ENCODE measurements at places on chromosomes 2 and 18. TPM values are rescaled to one million over a fixed set of nuclear protein-coding genes. Genes with fewer than 3 reads are reported as not detected.

The SERPINB3 gene
- 1.3 TPM for total RNA-seq

DNA sequence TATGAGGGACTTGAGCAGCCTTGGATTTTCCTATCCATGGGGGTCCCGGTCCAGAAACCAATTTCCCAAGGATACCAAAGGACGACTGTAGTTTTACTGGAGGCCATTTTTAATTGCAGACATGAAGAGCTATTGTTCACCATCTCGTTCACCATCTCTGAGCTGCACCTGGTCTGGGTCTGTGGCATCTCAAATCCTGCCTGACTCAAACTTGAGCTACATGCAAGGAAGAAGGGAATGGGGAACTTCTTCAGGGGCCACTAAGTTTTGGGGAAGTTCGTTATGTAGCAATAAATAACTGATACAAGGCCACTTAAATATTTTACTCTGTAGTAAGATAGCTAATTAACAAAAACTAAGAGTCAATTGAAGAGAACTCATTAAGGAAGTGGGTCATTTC, 2.1 kb upstream of the SMCHD1 start:
- DNase-seq = no peak

The GPAT2 gene
- 2.8 TPM for total RNA-seq

DNA sequence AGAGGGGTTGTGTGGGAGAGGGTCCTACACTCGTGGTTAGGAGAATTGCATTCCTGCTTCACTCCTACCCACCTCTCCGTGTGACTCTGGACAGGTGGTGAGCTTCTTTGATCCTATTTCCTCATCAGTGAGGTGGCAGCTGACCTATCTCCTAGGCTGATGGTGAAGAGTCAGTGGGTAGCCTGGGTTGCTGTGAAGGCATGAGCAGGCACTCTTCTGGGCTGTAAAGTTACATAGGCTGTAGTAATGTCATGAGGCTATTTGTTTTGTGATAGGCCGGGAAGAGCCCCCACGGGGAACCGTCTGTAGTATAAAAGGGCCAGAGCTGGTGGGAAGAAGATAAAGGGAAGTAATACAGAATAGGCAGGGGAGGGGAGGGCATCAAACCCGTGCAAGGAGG, 83.8 kb downstream of the TMEM247 start:
- DNase-seq = no peak

The CEP192 gene
- total RNA-seq = 45.2 TPM

GRCh38 chr18:13555865-13556264, 170.5 kb downstream of the FAM210A start:
- no peak for DNase-seq

The CDH19 gene
- 10.8 TPM for total RNA-seq

DNA sequence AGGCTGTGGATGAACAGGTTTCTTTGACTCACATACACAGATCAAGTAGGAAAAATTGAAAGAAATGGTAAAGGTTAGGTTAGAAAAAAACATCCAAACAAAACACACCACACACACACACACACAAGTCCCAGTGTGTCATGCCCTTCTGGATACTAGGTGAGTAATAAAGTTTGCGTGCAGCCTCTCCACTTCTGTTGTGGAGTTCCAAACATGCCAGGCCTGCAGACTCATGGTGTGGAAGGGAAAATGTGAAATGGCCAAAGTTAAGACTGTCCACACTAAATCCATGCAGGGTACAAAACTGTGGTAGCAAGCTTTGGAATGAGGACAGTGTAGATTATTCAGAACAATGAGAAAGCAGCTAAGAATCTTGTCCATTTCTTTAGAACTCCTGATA, 114.6 kb downstream of the IKZF2 start:
- DNase-seq = no peak

The PDE11A gene
- total RNA-seq = 0.51 TPM

- DNase-seq = no peak
These were observed 159.9 kb downstream of the ACTR3 start for GRCh38 chr2:114049826-114050225.

- DNase-seq = no peak
These were observed 125.4 kb upstream of the MYCN start for GRCh38 chr2:15814946-15815345.

The GAREM2 gene
- total RNA-seq = 1.8 TPM

The TMEM198 gene
- 2.9 TPM for total RNA-seq

The EVX2 gene
- not detected for total RNA-seq

GRCh38 chr2:236177967-236178889, 10.0 kb upstream of the GBX2 start:
- DNase-seq = peak; percentile 75

The PARD3B gene
- 21.5 TPM for total RNA-seq

The BCL11A gene
- total RNA-seq = 19.9 TPM

GRCh38 chr2:227720680-227721079, 2.9 kb upstream of the SLC19A3 start:
- DNase-seq = no peak

DNA sequence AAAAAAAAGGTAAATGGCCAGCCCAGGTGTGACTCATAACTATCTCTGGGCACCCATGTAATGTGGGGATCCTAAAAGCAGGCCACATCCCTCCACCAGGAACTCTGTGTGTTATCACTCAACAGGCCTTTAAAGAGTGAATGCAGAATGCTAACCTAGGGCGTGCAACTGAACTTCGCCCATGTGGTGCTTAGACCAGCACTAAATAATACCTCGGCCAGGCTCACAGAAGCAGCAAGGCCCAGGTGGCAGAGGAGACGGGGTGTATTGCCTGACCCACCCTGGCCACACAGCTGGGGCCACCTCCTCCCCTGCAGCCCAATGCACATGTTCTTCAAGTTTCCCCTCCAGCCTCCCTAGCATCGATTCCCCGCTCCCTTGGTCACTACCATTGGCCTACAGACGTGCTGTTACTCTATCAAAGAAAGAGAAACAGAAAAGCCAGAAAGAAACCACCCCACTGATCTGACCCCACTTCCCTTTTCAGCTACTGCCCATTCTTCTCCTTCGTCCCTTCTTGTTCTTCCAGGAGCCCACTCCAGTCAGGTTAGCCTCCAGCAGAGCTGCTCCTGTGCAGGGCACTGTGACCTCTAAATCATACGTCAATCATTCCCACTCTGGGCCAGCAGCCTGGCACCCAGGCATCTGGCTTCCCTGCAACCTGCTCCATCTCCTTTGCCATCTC, 22.0 kb downstream of the FAM178B start:
- DNase-seq = no peak

- DNase-seq = peak; percentile 67
These were observed 70.8 kb downstream of the TNP1 start for GRCh38 chr2:216789081-216789480.

The PLGLB2 gene
- total RNA-seq = 2.6 TPM

- no peak for DNase-seq
These were observed 5.4 kb downstream of the HS6ST1 start for GRCh38 chr2:128313091-128313836.

DNA sequence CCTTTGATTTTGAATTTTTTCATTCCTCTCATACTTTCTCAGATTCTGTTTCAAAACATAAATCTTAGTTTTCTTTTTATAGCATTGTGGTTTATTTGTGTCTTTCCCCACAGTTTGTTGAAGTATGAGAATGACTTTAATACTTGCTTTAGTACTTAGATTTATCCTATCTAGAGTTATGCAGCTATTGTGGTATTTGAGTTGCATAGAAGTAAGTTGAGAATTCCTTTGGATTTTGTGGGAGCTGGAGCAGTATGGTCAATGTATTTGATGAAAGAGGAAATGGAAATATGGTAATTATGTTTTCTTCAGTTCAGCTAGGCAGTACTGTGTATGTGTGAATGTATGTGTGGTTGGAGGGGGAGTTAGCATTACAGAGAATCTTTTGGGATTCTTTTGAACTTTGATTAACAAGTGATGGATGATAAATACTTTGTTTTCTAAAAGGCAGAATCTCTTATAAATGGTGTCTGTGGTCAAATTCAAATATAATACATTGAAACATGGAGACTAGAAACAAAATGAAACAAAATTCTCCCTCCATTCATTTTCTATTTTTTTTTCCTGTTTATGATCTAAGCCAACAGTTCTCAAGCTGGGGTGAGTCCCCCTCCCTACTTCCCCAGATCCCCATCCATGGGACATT, 3.0 kb downstream of the ACVR2A start:
- DNase-seq = no peak

The BOLL gene
- 2.8 TPM for total RNA-seq

DNA sequence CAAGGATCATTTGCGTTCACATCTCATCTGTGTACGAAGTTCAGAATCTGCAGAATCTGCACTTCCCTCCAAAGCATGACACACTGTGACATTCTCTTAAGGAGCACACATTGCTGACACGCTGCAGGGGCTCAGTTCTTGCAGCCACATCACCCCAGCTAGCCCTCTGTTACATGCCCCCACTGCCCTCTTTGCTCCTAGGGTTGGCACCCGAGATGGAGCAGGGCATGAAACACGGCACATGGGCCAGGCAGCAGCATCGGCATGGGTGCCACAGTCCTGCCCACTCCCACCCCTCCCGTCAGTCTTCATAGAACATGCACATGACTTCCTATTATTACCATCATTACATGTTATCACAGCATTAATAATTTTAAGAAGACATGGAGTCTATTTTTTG, 76.4 kb downstream of the COL6A3 start:
- no peak for DNase-seq

The SLC9A4 gene
- total RNA-seq = 0.10 TPM

- peak; percentile 35 for DNase-seq
These were observed 432.4 kb upstream of the MYT1L start for GRCh38 chr2:2763351-2764000.

The ZNF804A gene
- 0.41 TPM for total RNA-seq

GRCh38 chr18:74050807-74051206, 96.8 kb downstream of the FBXO15 start:
- DNase-seq = no peak

GRCh38 chr18:36419900-36420531, 122.5 kb downstream of the FHOD3 start:
- DNase-seq = peak; percentile 35

The CYP26B1 gene
- total RNA-seq = 13.8 TPM

The TDRD15 gene
- total RNA-seq = not detected

GRCh38 chr2:30356776-30357175, 90.3 kb upstream of the LCLAT1 start:
- no peak for DNase-seq

DNA sequence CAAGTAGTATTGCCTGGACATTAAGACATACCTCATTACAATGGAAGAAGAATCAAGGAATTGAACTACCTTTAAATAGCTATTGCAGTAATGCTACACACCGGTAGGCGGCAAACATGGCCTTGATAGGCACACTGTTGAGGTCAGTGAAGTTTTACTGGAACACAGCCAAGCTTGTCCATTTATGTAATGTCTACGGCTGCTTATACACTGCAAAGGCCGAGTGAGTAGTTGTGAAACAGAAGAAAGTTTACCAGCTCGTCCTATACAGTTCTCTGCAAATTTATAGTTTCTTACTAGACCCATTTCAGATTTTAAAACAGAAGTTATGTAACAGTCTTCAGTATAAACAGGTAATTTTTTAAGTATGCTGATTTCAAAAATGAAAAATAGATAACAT, 38.8 kb downstream of the PPP4R1 start:
- peak; percentile 96 for DNase-seq

GRCh38 chr18:51235009-51235789, 37.7 kb upstream of the MEX3C start:
- DNase-seq = no peak

DNA sequence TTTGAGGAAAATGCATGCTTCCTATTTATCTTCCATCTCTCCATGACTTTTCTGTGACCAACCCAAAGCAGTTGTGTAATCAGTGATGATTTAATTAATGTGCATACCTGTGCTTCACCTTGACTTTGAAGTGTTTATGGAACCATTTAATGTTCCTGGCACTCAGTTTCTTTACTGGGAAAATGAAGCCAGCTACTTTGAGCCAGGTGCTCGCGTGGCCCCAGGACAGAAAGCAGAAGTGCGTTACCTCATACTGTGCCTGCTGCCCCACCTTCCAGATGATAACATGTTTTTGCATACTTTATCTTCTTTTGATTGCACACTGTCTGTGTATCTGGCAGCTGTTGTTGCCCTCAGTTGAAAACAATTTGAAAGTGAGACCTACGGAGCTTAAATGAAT, 61.3 kb downstream of the PMAIP1 start:
- DNase-seq = no peak

The APCDD1 gene
- total RNA-seq = 31.2 TPM
